ENCODE measurements at places on chromosomes 13 and 19.

- DNase-seq, result no peak
Measured at GRCh38 chr19:1616875-1617274, 11.6 kb upstream of the UQCR11 start.

DNA sequence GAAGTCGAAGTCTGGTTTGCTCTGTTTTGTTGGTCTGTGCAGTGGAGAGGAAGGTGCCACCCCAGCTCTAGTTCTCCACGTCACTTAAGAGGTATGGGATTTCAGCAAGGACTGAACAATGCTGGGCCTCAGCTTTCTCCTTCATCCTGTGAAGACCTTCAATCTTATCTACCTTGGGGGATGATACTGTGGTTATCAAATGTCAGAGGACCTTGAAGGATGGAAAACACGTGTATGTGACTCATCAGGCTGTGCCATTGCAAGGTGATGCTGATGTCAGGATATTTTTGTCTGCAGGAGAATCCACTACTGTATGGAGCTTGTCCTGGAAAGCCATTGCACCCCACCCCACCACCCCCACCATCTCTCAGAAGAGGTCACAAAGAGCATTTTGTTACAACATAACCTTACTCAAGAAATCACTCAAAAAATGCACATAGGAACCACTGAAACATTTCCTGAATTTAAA, 81.4 kb upstream of the UQCRFS1 start:
- no peak for DNase-seq

- peak; percentile 12 for DNase-seq
Measured at GRCh38 chr13:73465617-73465971, 406.8 kb downstream of the KLF5 start.

DNA sequence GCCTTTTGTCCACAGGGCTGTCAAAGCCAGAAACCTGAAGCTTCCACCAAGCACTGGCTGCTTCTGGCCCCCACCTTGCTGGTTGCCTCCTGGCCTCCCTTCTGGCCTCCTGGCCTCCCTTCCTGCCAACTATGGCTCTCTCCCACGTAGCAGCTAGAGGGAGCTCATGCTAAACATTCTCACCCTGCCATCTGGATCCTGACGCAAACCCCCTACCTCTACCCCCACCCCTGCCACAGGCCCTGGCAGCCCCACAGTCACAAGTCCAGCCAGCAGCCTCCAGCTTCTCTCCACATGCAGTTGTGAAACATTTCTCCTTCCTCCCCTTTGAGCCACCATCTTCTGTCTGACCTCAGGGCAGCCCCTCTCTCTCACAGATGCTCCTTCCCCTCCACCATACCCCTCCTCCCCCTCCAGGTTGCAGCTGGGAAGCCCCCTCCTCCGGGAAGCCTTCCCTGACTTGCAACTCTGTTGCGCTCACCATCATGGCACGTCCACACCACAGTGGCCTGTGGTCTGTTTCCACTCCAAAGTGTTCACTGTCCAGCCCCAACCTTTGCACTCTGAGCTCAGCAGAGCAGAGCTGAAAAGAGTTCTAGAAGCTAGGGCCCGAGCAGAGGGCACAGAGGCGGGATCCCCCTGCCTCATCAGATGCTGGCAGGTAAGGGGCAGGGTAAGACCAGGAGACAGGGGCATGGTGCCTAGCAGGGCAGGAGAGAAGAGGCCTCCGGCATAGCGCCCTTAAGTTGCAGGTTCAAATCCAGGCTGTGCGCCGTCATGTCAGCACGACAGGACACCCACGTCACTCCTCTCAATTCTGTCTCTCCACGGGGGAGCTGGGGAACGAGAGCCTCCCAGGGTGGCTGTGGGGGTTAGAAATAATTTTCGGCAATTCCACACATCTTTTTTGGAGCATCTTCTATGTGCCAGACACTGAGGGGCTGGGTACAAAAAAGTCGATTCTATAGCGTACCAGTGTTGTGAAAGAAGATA, 7.3 kb downstream of the ADGRL1 start:
- DNase-seq, result no peak

- DNase-seq, result no peak
Measured at GRCh38 chr13:73433890-73434289, 375.1 kb downstream of the KLF5 start.

GRCh38 chr13:84997858-84998257, 801.4 kb downstream of the SLITRK6 start:
- DNase-seq, result no peak

Measured in RKO (cell line).